ENCODE measurements at places on chromosomes 2 and 18.

- no peak for DNase-seq
Measured at GRCh38 chr2:96264656-96265348, 995 bp downstream of the TMEM127 start.

DNA sequence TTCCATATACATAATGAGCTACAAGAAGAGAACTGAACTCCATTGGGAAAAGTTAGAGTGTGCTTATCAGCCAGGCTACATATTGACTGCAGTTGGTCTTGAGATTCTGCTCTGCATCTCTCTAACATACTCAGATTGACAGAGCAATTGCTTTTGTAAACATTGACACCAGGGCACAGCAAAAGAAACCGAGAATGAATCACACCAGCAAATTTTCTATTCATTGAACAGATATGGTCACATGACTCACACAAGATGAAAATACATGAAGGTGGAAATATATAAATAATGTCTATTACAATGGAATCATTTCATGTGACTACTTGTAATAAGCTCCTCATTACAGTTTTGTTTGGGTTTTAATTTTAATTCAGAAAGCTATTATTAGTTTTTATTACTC lies 691.9 kb upstream of the TMEFF2 start:
- DNase-seq, result no peak

DNA sequence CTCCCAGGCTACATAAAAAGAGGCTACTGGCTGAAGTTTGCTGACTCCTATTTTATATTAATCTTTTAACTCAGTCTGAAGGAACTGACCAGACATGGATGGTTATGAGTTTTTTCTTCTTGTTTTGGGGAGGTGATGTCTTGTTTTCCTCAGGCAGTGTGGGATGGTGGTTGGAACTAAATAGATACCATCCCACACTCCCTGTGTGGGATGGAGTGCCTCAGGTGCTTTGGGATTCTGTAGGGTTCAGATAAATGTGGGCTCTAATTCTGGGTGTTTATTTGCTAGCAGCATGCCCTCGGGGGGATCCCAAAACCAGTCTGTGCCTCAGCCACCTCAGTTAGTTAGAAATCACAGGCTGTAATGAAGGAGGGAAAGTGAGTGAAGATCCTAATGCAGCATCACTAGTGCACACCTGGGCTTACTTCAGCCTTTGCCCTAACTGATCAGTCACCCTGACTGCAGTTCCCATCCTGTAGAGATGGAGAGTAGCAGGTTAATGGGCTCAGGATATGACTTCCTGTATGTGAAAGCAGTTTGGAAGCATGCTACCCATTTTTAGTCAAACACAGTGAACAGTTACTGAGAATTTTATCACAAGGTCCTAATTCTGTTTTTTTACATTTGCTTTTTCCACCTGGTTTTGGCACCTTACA lies 132.2 kb downstream of the SPTBN1 start:
- DNase-seq, result no peak

DNA sequence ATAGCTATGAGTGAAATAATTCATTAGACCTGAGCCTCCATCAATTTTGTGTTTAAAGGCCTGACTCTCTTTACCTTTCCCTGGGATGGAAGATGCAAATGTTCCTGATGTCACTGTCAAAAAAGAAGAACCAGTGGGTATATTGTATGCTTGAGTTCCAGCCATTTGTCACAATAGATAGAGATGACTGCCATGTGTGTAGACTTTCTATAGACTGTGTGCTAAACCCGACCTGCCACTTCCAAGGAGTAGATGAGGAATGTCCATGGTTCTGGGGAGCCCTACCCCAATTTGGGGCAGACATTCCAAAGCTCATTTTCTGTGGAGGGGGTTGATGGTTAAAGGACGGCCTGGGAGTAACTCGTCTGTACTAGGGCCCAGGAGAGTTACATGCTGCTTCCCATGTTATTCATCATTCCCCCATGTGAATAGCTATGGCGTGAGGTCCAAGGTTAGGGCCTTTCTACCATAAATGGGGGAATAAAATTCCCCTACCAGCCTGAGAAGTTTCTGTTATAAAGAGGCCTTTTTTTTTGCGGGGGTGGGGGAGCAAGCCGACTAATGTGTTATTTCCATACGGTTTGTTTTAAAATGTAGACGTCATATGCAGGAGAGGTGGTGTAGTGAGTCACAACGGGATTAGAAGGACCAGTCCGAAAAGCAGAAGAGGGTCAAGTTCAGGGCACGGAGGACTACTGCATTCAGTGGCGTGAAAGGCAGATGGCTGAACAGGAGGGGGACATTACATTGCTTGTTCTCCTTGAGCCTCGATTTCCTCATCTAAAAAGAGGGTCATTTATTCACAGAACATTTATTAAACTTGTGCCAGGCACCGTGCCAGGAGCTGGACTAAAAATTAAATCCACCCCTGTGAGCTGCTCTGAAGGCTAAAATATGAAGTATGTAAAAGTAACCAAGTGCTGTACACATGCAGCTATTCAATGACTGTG lies 24.0 kb downstream of the IL1B start:
- DNase-seq, result peak; percentile 46

DNA sequence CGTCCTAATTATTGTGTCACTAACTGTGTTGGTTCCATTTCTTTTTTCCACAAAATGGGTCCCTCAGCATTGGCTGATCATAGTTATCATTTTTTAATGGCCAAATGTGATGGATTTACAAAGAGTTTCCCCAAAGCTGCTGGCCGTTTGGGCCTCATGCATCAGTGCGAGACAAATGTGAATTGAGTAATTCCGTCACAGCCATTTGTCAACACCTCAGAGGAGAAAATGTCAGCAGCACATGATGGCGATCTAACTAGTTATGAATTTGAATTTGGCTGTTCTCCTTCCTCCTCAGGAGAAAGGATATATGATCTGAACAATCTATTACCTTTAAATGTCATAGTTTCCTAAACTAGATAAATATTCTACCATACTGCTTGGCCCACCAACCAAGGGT lies 54.9 kb upstream of the SP3 start:
- DNase-seq, result no peak

DNA sequence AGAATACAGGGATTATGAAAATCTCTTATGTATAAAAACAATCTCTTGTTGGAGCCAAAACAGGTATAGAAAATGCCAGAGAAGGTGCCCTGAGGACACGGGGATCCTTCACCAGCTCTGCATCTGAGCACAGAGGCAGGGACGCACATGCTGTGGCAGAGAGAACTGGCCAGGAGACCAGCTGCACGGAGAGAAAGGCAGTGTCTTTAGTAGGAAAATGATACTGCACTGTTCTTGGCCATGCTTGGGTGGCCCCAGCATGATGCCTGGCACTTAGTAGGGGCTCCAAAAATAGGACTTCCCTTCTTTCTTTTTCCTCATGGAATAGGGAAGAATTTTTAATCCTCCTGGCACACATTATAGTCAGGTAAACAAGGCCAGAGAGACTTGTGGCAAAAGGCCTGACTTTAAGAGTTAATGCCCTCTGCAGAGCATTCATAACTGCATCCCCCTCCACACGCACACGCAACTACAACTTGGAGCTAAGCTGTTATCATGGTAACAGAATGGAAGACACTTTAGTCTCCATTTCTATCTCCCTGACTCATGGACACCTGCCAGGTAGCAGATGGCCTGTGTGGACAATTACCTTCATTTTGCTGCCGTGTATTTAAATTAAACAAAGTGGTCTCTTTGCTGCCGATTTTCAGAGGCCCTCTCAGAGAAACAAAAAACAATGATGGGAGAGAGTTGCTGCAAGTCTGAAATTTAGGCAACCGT lies 59.7 kb upstream of the DNMT3A start:
- no peak for DNase-seq

- no peak for DNase-seq
Measured at GRCh38 chr2:131425231-131425941, 50.5 kb upstream of the TUBA3D start.

DNA sequence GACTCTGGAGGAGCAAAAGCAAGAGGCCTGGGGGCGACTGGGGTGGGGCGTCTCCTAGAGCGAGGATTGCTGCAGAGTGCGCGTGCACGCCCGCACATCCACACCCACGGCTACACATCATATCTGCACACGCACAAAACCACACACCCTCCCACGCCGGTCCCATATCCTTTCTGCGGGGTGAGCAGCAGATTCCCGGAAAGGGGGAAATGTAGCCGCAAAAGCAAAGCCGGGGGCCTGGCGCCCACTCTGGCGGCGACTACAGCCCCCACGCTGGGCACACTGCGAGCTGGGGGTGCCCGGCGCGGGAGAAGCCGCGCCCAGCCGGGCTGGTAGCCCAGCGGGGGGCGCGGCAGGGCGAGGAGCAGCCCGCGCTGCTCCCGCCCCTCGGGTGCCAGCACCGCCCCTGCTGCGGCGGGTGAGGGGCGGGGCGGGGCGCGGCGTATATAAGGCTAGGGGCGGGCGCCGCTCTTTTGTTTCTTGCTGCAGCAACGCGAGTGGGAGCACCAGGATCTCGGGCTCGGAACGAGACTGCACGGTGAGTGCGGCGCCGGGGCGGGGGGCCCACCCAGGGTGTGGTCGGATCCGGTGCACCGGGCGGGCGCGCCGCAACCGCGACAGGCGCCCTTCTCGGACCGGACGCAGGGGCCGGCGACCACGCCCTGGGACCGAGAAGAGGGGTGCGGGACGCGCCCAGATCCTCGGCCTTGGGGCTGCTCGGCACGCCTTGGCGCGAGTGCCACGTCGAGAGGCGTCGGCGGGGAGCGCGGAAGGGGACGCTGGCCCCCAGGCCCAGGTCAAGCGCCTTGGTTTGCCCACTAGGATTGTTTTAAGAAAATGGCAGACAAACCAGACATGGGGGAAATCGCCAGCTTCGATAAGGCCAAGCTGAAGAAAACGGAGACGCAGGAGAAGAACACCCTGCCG lies at the start of gene TMSB10:
Gene TMSB10, plus strand, starts transcription at position 476 of the 927 bp plus-strand sequence.
- peak; percentile 84 for DNase-seq

DNA sequence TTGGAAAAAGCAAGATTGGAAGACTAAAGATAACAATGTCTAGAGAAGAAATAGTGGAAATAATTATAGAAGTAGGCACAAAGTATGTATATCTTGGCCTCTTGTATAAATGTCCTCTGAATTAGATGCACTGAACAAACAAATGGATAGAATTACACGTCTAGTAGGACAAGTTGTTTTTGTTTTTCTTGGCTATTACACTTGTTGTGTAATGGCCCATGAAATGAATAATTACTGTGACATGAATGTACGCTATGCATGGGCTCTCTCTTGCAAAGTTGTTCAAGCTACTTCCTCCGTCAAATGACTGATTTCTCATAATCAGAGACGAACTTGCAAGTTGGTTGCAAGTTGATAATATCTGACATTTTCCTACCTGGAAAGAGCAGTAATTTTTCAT lies 126.2 kb downstream of the PDE1A start:
- DNase-seq, result no peak

DNA sequence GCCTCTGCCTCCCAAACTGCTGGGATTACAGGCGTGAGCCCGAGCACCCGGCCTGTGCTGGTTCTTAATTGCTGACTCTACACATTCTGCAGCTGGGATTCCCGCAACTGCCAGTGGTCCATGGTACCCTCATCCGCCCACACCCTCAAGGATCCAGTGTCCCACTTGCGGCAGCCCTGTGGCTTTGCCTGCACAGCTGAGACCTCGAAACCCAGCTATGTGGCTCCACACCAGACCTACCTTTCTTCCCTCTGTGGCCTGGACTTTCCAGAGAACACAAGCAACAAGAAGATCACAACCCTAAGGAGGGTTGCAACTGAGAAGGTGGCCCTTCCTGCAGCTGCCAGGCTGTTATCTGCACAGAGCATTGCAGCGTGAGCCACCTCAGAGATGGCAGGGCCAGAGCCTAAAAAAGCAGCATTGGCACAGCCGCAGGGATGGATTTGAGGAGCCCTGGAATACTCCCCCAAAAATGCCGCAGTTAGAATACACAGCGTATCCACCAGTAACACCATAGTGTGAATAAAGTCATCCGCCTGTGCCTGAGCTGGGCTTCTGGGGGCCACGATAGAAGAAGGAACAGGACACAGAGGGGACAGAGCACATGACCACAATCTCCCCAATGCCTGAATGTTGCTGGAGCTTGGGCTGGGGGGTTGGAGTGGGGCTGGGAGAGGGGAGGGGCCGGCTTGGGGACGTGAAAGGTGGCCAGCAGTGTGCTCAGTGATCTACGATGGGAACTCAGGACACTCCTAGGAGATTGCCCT lies 1.9 kb downstream of the GPR55 start:
- DNase-seq, result no peak

DNA sequence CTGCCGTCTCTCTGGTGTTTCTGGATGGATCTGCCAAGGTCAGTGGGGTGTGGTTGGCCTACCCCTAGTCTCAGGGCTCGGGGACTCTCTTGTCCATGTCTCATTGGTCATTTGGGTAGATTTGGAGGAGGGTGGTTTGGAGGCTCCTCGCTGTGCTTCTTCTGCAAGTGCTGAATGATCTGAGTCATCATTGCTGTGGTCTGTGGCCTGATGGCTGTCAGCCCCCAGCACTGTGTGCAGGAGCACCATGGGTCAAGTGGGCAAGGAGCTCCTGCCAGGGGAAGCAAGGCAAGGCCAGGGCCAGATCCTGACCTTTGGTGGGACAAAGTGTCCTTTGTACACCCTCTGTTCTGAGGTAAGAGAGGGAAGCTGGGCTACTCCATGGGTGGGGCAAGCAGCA lies 221.8 kb downstream of the FHOD3 start:
- peak; percentile 68 for DNase-seq
